BJ (cell line): ENCODE measurements at places on chromosomes 2 and 18. TPM values are rescaled to one million over a fixed set of nuclear protein-coding genes. Genes with fewer than 3 reads are reported as not detected.
A peak's percentile ranks its signal among the peaks of the same experiment; 100 is the strongest.

DNA sequence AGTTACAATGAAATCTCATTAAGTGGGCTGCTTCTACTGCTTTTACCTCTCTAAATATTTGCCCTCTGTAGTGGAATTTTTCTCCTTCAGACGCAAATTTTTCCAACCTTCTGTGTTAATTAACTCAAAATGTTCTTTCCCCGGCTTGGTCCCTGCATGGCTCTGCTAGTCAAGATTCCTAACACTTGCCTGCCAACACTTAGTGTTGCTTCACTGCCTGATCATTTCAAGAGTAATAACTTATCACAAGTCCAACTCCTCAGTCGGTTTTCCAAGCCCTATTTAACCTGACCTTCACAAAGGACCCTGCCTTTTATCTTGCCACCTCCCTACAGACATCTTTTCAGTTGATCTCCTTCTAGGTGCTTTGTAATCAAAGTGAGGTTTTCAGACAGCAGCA is 142.7 kb downstream of the HRH4 start:
- no peak for DNase-seq

- no peak for DNase-seq
Measured at GRCh38 chr2:230974096-230974913, 21.6 kb upstream of the SPATA3 start.

DNA sequence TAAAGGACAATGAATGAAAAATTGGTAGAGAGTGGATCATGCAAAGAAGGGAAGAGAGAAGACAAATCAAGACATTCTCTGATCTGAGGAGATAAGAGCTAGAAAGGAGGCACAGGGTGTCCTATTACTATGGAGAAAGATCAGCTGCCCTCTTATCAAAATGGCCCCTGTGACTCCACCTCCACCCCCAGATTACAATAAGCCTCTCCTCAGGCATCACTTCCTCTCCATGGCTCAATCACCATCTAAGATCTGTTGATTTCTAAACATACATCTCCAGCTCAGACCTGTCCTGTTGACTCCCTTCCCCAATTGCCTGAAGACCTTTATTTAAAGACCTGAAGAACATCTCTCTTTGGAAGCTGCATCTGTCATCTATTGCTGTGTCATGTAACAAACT is 43.2 kb downstream of the SP100 start:
- no peak for DNase-seq

DNA sequence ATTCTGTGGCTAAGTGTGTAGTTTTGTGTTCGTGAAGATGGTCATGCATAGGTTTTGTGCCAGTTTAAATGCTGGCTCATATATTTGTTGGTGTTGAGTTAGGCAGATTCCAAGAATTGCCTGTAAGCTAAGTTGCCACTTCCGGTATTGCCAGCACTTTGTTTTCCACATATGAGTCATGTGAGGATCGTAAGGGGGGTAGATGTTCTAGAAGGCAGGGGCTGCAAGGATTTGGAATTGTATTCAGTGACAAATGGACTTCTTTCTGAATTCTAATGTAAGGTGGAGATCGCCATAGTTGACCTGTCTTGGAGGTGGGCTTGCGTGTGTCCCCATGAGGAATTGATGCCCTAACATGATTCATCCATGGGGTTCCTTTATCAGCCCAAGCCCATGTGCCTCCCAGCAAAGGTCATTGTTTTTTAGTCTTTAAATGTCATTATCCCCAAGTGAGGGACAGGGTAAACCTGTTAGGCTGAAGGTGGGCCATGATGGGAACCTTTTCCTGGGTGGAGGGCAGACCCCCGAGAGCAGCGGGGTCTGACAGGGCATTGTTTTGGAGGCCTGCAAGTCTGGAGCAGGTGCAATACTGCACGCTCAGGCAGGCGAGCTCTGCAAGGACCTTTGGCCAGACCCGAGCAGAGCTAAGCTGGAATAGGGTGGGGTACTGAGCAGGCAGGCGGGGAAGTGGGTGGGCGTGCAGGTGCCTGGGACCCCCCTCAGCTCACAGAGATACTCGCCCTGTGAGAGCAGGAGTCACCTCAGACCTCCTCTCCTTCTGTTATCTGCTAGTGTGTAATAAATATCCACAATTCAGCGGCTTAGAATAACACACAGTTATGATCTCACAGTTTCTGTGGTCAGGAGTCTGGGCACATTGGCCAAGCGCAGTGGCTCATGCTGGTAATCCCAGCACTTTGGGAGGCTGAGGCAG is 77.4 kb downstream of the LRRFIP1 start:
- no peak for DNase-seq

- no peak for DNase-seq
Measured at GRCh38 chr2:62145478-62146100, 50.3 kb upstream of the B3GNT2 start.

- no peak for DNase-seq
Measured at GRCh38 chr2:240232961-240233884, 92.8 kb upstream of the OTOS start.

DNA sequence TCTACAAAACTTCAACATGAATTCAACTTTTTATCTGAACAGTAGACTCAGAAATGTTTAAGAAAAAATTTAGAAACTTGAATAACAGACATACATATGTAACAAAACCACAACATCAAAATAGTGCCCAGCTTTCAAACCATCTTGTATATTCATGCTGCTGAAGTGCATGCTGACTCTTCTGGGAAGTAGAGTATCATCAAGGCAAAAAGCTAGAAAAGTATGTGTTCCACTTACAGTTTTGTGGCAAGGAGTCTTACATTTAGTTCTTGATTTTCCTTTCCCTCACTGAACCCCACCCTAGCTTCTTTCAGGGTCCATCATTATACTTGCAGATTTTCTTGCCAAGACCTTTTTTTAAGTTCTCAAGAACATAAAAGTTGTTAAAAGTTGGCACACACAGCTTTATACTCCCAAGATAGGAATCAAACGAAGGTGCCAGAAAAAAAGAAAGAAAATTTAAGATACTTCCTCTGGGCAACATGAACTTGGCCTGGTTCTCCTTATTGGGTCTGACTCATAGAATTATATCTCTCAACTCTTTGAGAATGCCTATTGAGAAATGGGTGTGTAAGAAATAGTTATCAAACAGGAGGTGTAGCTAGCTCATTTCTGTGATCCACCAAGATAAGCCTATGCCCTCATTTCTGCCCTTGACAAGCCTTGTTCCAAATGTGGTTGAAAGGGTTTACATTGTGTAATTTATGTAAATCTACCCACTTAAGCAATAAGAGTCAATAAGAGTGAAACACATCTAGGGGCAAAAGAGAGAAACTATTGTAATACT is 667.6 kb upstream of the ACVR2A start:
- DNase-seq, result no peak

The SATB2 gene
- 2.7 and 4.8 TPM in 2 replicates for polyA plus RNA-seq

GRCh38 chr2:36427790-36428243 is 72.2 kb downstream of the CRIM1 start:
- DNase-seq, result no peak

The CTAGE1 gene
- 0.06 TPM in 1 of 2 replicates, not detected in the other for polyA plus RNA-seq

DNA sequence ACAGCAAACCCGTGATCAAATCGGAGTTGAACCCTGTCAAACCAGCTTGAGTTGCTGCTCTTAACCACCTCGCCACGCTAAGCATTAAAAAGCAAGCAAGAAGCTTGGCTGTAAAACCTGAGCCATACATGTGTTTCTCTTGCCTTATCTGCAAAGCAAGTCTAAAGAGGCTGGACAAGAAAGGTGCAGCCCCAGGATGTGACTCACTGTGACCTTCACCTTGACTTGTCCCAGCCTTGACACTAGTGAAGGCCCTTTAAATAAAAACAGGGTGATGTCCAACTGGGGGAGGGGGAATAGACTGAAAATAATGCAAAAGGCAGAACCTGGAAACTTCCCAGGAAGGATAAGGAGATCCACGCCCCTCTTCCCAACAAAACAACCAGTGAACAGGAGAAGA is 127.6 kb upstream of the NPAS2 start:
- DNase-seq, result no peak

DNA sequence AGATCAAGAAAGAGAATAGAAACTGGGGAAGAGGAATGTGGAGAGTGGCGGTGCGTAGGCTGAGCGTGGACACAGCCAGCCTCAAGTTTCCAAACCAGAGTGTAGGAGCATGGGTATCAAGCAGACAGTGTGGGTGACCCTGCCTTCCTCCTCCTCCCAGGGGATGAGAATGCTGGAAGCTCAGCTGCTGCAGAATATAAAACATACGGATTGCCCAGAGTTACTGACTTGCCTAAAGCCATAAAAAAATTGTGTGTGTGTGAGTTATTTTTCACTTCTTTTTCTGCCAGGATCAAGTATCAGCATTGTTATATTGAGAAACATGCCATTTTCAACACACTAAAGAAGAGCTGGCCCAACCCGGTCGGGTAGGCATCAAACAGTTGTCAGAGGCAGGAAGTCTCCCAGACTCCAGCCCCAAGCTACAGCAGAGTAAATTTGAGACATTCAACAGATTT is 333.3 kb upstream of the ACVR2A start:
- DNase-seq, result peak; percentile 1

DNA sequence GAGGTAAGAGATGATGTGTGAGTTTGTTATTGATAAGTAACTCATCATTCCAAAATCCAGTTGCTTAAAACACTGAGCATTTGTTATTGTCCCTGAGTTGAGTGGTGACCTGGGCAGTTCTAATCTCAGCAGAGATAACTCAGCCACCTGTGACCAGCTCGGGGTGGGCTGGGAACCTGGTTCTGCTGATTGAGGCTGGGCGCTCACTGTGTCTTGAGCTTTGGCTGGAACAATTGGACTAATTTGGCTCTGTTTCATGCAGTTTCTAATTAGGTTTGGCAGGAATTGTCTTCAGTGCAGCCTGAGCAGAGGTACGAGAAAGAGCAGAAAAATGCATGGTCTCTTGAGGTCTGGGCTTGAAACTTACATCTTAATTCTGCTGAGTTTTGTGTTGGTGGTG is 144.7 kb downstream of the RNF144A start:
- no peak for DNase-seq

DNA sequence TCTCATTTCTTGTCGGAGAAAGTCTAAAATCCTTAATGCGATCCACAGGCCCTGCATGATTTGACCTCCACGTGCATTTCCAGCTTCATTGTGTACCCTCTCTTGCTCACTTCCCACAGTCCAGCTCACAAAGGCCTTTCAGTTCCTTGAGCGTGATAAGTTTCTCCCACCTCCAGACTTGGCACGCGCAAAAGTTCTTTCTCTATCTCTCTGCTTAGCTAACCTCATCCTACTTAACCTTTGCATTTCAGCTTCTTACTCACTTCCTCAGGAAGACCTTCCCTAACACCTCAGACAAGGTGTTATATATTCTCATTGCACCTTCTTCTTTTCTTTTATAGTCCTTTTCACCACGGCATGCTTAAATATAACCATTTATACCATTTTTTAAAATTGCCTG is 124.8 kb upstream of the XPO1 start:
- no peak for DNase-seq

The CGREF1 gene
- polyA plus RNA-seq, result 4.8 and 6.9 TPM in 2 replicates

DNA sequence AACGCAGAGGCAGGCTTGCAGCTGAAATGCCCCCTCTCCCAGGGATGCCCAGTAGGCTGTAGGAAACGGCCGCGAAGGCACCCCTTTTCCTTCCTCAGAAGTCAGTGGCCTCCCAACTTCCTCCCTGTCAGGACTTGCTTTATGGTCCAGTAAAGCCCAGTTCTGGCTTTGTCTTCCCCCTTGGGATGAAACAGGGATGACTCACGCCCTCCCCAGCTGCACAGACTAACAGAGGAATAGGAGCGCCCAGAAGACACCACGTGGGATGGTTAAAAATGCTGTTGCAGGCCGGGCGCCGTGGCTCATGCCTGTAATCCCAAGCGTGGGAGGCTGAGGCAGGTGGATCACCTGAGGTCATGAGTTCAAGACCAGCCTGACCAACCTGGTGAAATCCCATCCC is 6.9 kb downstream of the CREG2 start:
- DNase-seq, result no peak

DNA sequence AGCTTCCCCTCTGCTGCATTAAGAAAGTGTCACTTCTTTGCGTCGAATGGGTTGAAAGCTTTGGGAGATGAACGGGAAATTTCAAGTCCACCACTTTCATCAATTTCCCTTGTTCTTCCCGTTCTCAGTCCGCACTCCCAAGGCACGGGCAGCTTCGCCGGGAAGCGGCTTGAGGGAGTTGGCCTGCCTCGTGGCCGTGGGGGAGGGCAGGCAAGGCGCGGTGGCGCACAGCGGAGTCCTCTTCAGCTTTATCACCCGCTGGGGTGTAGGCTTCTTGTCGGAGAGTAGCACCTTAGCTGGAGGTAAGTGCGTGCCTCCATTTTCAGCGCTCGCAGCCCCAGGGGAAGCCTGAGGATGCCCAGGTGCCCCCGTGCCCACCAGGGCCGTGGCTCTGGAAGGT is 19.9 kb downstream of the KCTD18 start:
- DNase-seq, result no peak

The SOX11 gene
- 0.40 and 0.54 TPM in 2 replicates for polyA plus RNA-seq

GRCh38 chr2:120570546-120570945 is 165.1 kb upstream of the GLI2 start:
- no peak for DNase-seq

- DNase-seq, result no peak
Measured at GRCh38 chr2:218834685-218835084, 3.1 kb upstream of the PRKAG3 start.

The ALLC gene
- not detected in 2 replicates for polyA plus RNA-seq

DNA sequence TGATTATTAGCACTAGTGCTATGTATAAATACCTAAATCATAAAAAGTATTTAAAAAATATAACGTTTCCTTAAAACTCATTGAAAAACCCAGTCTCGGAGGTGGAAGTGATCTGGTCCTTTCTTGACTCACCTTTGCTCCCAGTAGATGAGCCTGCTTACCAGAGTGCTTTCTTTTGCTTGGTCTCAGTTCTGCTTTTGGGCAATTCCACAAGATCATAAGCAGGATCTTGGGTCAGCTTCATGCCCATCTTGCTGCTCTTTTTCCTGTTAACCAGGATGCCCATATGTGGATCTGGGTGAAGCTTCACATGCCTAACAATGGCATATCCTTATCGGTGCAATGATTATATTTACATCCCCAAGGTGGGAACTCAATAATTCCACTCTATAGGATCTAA is 332.1 kb upstream of the FAM98A start:
- no peak for DNase-seq

DNA sequence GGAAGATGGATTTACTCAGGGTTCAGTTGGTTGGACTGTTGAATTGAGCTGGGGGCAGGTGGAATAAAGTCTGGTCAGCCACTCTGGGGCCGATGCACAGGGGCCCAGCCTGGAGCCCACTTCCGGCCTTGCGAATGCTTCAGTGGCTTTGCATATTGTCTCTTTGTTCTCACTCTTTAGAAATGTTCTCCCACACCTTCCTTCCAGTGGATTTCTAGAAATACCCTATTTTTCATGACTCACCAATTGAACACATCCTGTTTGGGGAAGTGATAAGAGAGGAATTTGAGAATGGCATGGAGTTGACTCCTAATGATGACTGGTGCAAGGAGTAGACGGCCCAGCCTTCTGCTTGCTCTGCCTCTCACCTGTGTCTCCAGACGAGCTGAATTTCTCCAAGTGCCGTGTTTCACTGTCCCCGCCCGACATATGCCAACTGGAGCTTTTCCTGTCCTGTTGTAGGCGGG is 28.1 kb downstream of the ASAP2 start:
- DNase-seq, result peak; percentile 62

- peak; percentile 0 for DNase-seq
Measured at GRCh38 chr2:206558492-206558891, 83.8 kb upstream of the FAM237A start.

GRCh38 chr2:95007031-95007609 is 18.4 kb upstream of the MAL start:
- no peak for DNase-seq

GRCh38 chr2:22855761-22856184 is 529.2 kb upstream of the KLHL29 start:
- DNase-seq, result no peak

- no peak for DNase-seq
Measured at GRCh38 chr2:109124982-109125592, 3.9 kb upstream of the SH3RF3 start.

- no peak for DNase-seq
Measured at GRCh38 chr2:72956050-72956395, 38.7 kb downstream of the EMX1 start.

- DNase-seq, result no peak
Measured at GRCh38 chr2:233124421-233125080, 64.4 kb downstream of the INPP5D start.
